ENCODE measurements at places on chromosomes 3 and 15.
A peak's percentile ranks its signal among the peaks of the same experiment; 100 is the strongest.

DNA sequence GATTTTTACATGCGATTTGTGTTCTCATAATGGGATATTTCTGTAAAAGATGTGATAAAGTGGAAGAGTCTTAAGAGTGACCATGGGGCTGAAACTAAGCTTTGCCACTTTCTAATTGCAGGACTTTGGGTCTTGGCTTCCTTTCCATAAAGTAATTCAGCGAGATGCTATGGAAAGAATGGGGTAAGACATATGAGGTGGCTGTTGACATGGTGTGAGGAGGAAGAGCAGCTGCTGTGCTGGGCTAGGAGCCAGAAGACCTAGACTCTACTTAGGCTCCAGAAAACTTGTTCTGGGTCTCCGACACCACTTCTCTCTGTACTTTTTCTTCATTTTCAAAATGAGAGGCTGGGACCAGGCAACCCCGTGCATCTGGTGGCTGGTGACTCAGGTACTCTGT lies 654.5 kb upstream of the CFAP20DC start:
- DNase-seq, result no peak

DNA sequence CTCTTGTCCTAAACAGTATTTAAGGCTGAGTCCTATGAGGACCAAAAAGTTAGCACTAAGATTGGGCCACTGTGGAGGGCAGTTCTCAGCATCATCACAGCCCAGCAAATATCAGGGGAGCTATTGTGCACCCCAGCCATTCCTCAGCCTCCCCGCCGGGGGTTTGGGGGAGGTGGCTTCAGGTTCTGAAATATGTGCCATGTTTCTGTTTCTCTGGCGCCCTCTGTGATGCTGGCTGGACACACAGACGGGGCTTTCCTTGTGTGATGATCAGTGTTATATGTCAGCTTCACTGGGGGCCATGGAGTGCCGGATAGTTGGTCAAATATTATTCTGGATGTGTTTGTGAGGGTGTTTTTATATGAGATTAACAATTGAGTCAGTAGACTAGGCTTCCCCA lies 106.8 kb downstream of the GABRG3 start:
- no peak for DNase-seq

DNA sequence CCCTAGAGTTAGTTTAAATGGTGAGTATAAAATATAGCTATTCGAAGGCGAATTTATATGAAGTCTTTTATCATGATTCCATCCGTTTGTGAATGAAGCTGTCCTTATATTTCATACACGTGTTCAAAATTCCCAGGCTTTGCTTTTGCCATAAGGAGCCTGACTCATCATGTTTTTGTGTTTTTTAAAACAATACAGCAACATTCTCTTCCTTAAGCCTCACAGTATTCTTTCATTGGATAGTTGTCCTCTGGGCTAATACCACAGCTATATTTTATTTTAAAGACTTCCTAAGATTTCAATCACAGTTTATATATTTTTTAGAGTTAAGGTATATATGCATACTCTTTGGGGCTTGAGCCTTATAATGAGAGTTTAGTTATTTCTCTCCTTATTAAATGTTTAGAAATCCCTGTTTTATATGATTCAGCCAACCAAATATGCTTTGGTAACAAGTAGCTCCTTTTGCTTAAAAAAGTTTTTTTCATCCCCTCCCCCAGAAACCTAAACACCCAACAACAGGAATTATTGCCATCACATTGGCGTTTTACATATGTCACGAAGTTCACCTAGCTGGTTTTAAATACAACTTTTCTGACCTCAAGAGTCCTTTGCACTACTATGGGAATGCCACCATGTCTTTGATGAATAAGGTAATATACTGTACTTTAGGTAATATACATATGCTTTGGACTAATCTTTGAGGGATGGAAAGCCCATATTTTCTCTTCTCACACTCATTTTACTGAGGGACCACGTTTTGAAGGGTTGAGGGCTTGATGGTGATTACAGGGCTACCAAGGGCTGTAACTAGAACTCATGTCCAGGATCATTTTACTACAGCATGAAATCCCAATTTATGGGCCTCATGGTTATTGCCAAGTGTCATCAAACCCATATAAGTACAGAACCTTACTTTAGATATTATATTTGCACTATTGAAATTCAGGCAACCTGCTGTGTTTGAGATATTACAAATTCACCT lies 28.5 kb downstream of the ST3GAL6 start:
- DNase-seq, result no peak

DNA sequence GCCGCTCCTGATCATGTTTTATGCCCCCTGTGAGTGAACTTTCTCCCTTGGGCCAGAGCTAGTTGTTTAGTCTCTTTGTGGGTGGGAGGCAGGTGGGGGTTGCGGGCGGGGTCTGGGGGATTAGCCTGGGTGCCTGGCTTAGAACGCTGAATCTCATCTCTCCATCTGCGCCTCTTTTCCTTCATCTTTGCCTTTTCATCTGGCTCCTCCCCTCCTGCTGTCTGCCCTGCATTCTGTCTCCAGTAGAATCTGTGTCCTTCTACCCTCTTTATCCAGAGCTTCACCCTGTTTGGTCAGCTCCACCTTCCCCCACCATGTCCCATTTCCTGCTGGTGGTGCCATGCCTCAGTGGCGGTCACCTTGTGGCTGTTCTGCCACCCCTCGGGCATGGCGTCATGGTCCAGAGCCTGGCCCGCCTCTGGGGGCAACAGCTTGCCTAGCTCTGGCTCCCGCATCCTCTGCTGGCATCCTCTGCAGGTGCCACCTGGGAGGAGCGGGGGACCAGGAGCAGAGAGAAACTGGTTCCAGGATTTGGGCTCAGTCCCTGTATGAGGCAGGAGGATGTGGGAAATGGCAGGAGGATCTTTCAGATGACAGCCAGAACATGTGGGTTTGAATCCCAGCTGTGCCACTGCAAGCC lies 44.3 kb downstream of the PDIA5 start:
- DNase-seq, result no peak

DNA sequence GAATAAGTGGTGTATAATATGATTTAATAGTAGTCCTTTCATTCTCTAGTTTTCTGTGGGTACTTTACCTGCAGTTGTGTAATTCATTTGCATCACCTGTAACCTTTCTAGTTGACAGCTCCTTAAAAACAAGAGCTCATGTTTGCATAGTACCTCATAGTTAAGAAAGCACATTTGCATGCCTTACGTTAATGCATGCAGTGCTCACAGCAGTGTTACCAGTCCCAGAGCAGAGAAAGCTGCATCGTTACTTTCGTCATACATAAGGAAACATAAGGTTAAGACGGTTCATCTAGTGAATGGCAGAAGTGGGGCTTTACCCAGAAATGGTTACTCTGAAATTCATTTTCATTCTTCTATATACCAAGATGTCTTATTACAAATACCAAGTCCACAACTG lies 111.3 kb downstream of the AKAP13 start:
- DNase-seq, result no peak

- DNase-seq, result no peak
Measured at GRCh38 chr3:129663045-129663446, 56.6 kb upstream of the PLXND1 start.

GRCh38 chr3:86792316-86792715 lies 198.6 kb downstream of the VGLL3 start:
- no peak for DNase-seq

GRCh38 chr3:101279765-101280385 lies 40.5 kb downstream of the IMPG2 start:
- DNase-seq, result no peak

DNA sequence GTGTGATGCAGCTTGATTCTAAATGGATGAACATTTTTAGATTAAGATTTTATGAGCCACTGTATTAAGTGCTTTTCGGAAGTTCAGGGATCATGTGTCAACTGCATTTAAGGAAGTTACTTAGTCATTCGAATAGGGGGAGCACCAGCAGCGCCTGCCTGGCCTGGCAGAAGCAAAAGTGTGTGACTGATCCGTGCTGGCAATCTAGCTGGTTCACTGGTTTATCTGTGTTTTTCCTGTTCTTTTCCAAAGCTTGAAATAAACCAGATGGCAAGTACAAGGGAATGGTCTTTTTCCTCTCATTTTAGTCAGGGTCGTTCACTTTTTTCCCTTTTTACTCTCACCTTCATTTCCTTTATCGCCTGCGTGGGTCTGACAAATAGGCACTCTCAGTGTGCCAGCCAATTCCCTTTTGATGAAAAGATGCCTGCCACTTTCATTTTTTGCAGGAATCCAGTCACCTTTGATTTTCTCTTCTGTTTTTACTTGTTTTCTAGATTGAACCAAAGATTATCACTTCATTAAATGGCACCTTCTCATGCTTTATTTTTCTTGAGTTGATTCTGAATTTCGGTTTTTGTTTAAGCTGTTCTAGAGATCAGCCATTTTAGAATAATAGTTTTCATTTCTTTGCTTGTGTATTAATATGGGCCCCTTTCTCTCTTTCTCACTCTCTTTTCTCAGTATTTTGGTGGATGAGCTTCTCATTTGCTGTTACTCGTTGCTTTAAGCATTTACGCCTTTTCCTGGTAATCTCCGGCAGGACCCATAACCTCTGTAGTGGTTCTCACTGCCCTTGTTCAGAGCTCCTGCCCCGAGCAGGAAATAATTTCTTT lies 2.8 kb downstream of the ABHD2 start:
- peak; percentile 35 for DNase-seq

GRCh38 chr3:100536093-100536492 lies 43.7 kb downstream of the TMEM45A start:
- no peak for DNase-seq

- no peak for DNase-seq
Measured at GRCh38 chr3:71847794-71848193, 62.8 kb upstream of the PROK2 start.

DNA sequence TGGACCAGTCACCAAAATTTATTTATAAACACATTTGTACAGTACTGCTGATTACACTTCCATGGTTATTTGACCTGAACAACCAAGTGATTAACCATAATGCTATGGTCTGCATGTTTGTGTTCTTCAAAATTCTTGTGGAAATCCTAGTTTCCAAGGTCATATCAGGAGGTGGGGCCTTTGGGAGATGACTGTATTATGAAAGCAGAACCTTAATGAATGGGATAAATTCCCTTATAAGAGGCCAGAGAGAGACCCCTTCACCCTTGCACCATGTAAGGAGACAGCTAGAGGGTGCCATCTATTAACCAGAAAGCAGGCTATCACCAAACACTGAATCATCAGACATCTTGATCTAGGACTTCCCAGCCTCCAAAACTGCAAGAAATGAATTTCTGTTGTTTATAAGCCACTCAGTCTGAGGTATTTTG lies 1.9 kb downstream of the SCAPER start:
- DNase-seq, result no peak
